Transverse colon (tissue), 4 donors: ENCODE measurements at places on chromosomes 6 and 20. TPM values are rescaled to one million over a fixed set of nuclear protein-coding genes. Genes with fewer than 3 reads are reported as not detected.

Gene ANGPT4
- total RNA-seq = 0.14 TPM

Gene POPDC3
- total RNA-seq = 1.8 TPM

Gene HTR1E
- total RNA-seq = not detected

Gene CLVS2
- total RNA-seq = 0.32 TPM

Gene KIF6
- total RNA-seq = 46.6 TPM

Gene EEF1A2
- 0.75 TPM for total RNA-seq

Gene DDO
- 21.9 TPM for total RNA-seq

Gene NKAPL
- 7.9 TPM for total RNA-seq

Gene FNDC1
- 14.2 TPM for total RNA-seq

Gene NKX2-2
- 0.82 TPM for total RNA-seq

Gene RIOK1
- 9.8 TPM for total RNA-seq

Gene LRRC73
- total RNA-seq = 0.96 TPM

Gene SUMO4
- total RNA-seq = 6.0 TPM

Gene MEI4
- not detected for total RNA-seq

Gene GCNT2
- total RNA-seq = 18.7 TPM

Gene BRPF3
- 209 TPM for total RNA-seq

Gene FAM209B
- total RNA-seq = 1.9 TPM

Gene HSPA12B
- total RNA-seq = 0.75 TPM

Gene LINC00237
- not detected for total RNA-seq

Gene HLA-DRB5
- total RNA-seq = 7.8 TPM

Gene SMLR1
- total RNA-seq = not detected

Gene COL11A2
- total RNA-seq = 0.75 TPM

Gene TSPYL1
- total RNA-seq = 59.8 TPM

Gene FLRT3
- 4.6 TPM for total RNA-seq

Gene HLA-DOB
- total RNA-seq = not detected

Gene TLDC2
- 26.1 TPM for total RNA-seq

Gene SLC35D3
- not detected for total RNA-seq

Gene ZNF334
- total RNA-seq = 6.4 TPM

Gene FOXP4
- total RNA-seq = 15.0 TPM

Gene SEMG2
- total RNA-seq = not detected

Gene KHDC1L
- total RNA-seq = not detected

Gene TXLNB
- total RNA-seq = 2.1 TPM

Gene SLC52A3
- total RNA-seq = 19.7 TPM

Gene TCFL5
- total RNA-seq = 5.2 TPM

Gene RAMACL
- total RNA-seq = not detected

Gene PLA2G7
- 3.0 TPM for total RNA-seq

Gene ENPP1
- total RNA-seq = 24.0 TPM

Gene C6orf52
- total RNA-seq = not detected

Gene NOL7
- total RNA-seq = 44.1 TPM

Gene BHLHE23
- not detected for total RNA-seq

Gene PLCB4
- 20.6 TPM for total RNA-seq

Gene RGS17
- not detected for total RNA-seq

Gene CRISP3
- not detected for total RNA-seq

Gene GSTA4
- total RNA-seq = 13.3 TPM

Gene MRAP2
- total RNA-seq = 4.8 TPM

Gene ECT2L
- not detected for total RNA-seq

Gene CLPSL1
- not detected for total RNA-seq

Gene RSPO3
- 0.80 TPM for total RNA-seq

Gene HLA-DQA1
- total RNA-seq = not detected

Gene PFDN4
- 43.1 TPM for total RNA-seq

Gene MCHR2
- not detected for total RNA-seq

Gene NOL4L
- total RNA-seq = 90.2 TPM

Gene FAM83B
- 35.2 TPM for total RNA-seq
